ENCODE measurements at places on chromosomes 5 and 9.

DNA sequence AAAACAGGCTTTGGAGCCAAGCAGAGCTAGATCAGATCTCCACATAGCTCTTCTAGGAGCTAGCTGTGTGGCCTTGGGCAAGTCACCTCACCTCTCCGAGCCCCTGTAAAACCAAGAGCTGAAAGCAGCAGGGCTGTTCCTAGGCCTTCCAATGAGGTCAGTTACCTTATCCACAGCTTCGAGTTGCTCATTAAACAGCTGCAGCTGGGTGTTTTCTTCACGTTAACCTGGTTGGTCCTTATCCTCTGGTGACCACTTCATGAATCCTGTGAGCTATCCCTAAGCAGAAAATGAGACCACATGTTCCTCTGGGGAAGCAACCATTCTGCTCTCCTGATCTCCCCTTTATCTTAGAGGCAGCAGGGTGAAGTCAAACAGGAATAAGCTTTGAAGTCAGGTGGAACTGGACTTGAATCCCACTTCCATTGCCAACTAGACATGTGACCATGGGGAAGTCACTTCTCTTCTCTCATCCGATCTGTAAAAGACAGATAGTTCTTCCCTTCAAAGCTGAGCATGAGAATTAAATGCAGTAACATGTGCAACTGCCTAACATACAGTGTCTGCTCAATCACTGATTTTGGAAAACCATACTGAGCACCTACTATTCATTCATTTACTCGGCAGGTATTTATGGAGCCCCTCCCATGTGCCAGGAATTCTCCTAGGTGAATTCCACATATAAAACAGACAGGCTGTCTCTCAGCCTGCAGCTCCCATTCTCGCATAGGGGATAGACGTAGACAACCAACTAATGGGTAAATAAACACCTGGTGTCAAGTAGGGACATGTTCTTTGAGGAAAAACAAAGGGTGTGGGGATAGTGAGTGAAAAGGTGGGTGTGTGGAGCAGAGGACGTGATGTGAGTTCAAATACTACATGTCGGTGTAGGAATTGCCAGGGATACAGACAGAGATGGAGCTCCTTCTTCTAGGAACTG, 111.7 kb upstream of the BOD1 start:
- no peak for DNase-seq

- no peak for DNase-seq
Measured at GRCh38 chr9:14057368-14058324, 256.3 kb downstream of the NFIB start.

- no peak for DNase-seq
Measured at GRCh38 chr5:111563031-111563822, 50.9 kb upstream of the STARD4 start.

GRCh38 chr5:10668697-10669096, 92.3 kb downstream of the DAP start:
- DNase-seq, result no peak

DNA sequence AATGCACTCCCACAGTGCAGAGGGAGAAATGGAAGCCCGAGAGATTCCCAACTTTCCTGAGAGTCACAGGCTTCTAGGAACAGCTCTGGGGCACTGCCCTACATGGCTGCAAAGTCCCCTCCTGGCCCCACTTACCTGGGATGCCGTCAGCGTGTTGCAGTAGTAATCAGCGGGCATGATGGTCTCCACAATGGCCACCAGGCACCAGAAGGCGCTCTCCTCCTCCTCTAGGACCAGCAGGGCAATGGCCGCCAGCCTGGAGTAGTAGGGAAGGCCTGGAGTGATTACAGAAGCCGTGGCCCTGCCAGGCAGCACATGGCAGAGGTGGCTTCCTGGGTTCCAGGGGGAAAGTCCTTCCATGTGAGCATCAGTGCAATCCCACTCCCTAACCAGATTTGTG, 10.7 kb upstream of the CORO2A start:
- DNase-seq, result no peak

DNA sequence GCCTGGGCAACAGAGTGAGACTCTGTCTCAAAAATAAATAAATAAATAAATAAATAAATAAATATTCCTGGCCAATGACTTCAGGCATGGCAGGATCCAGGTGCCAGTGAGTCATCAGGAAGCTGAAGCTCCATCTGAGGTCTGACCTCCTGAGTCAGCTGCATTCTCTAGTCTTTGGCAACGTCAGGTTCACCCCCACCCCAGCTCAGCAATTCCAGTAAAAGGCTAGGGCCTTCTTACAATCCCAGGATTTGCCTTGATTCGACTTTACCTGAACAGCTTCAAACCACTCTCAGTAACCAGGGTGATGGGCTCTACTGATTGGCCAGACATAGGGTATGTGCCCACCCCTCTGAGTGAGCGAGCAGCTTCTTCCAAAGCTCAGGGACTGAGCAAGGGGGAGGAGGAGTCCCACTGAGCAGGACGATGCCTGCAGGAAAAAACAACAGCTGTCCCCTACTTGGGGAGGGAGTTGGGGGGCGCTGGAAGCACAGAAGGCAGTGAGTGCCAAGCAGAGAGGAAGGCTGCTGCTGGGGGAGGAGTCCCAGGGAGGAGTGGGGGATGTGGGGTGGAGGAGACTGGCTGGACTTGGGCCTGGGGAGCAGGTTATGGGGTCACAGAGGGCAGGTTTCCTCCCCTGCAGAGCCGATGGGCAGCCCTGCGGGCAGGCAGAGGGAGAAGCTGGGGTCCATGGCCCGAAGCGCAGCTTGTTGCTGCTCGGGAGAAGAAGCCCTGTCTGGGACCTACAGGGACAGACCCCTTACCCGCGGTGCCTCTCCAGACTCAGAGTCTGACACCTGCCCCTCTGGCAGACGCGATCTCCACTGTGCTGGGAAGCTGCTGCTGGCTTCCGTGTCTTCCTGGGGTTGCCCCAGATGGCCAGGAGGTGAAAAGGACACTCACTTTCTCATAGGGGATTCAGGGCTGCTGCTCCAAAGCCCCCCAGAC, 25.9 kb upstream of the UNC5A start:
- no peak for DNase-seq

- no peak for DNase-seq
Measured at GRCh38 chr9:68912561-68912960, 101.4 kb downstream of the PRKACG start.
